ENCODE measurements at places on chromosomes 3 and 15.
A peak's percentile ranks its signal among the peaks of the same experiment; 100 is the strongest.

DNA sequence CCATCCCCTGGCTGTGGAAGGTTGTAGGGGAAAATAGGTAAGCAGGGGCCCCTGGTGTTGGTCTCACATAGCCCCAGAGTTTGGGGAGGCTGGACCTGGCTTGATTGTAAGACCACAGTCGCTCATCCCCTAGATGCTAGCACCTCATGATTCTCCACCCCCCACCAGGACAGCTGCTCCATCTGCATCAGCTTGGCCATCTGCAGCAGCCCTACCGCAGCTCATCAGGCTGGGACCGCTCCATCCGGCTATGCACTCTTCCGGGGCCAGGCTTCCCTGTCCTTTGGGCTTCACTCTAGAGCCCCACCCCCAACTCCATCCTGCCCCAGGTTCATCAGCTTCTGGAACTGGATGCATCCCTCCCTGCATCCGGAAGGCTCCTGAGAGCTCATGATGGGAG, 12.6 kb downstream of the SCN5A start:
- no peak for ATAC-seq

GRCh38 chr3:32392536-32393302, 1.1 kb downstream of the CMTM7 start:
- ATAC-seq = peak; percentile 12

DNA sequence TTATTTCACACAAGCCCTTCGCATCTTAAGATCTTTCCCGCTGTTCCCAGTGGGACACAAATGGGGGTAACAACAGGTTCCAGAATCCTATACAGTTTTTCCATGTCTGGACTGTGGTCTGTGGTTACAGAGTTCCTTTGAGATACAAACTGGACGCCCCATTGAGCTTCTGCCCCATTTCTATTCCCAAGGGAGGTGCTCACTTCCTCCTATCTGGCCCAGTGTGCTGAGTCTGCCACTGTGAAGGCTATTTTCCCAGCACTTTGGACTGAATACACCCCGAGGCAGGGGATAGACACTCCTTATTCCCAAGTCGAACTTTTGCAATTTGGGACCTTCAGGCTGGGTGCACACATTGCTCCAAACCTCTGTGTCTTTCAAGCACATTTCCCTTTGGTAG, 44.0 kb downstream of the MESD start:
- ATAC-seq = no peak

GRCh38 chr3:89802881-89803280, 695.5 kb downstream of the EPHA3 start:
- no peak for ATAC-seq

DNA sequence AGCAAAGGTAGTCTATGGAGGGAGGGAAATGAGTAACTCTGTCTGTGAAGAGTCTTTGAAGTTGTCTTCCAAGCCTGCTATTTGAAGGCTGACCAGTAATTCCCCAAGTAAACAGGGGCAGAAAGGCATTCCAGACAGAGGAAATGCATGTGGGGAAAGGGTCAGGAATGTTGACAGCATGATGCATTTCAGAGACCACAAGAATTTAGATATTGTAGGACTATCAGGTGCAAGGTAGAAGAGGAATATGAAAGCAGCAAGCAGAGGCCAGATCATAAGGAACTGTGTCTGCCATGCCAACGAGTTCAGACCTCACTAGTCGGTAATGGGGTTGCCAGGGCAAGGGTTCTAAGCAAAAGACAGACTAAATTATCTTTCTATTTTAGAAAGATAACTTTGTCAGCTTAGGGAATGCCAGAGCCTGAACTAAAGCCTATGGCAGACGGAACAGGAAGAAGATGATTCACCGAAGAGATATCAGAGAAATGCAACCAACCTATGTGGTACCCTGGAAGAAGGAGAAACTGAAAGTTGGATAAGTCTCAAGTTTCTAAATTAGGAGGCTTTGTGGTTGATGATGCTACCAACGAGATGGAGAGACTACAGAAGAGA, 327.0 kb upstream of the RORA start:
- ATAC-seq = no peak

GRCh38 chr15:31177951-31178350, 76.4 kb upstream of the TRPM1 start:
- no peak for ATAC-seq

DNA sequence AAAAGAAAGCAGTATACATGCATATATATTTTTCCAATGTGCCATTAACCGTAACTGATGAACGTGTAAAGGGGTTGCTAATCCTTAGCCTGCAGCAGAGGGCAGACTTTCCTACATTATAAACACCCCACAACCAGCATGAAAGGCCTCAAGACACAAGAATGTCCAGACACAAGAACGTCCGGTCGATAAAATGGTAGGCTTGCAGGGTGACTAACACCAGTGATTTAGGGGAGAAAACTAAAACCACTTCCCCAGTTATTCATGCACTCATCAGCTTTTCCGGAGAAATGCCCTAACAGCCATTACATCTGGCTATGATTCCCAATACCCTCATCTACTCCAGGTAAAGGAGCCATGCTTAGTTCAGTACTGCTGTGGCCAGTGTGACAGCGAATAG, 57.4 kb downstream of the LRTM1 start:
- no peak for ATAC-seq

DNA sequence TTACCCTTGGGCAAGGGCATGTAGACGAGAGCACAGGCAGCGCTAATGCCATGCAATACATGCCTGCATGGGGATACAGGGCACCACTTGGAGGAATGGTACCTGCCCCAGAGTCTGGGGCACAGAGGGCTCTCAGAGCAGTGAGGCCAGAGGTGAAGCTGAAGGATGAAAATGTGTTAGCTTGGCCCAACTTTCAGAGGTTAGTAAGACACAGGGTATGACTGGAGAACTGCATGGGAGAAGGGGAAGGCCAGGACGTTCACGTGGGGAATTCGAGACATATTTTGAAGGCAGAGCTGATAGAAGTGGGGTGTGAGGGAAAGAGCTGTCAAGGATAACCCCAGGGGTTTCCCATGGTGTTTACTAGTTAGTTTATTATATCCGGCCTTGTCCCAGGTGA, 19.6 kb downstream of the CSRNP1 start:
- no peak for ATAC-seq

DNA sequence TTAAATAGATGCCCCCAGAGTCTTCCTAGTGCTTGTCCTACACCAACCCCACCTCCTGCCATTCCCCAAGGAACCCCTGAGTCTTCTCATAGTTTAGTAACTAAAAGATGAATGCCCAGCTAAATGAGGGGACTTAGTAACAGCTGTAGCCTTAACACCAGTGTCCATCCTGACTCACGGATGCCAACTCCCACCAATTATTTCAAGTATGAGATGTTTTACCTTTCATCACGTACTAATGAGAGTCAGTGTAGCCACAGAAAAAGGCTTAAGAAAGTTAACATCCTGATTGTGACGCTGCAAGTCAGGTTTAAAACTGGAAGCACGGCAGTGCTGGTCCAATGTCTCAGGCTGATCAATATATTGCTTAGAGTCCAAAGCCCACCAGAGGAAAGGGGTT, 109.9 kb downstream of the FMN1 start:
- ATAC-seq = no peak

GRCh38 chr15:22902046-22902445, 63.6 kb downstream of the NIPA2 start:
- no peak for ATAC-seq

DNA sequence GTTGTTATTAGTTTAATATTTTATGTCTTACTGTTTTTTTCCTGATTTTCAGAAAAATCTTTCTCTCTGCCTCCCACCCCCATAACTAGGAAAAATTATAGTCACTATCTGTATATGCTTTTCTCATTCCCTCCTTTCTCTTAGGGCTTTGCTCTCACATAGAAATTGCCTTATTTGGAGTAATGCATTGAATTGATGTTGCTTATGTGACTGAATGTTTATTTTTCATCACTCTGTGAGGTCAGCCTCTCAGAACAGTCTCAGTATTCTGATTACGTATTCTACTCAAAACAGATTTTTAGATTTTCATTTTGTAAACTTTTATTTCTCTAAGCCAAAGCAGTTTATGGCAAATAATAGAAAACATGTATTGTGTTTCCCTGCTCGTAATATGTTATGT, 121.0 kb downstream of the SLMAP start:
- ATAC-seq = no peak

GRCh38 chr3:131053043-131053859, 26.6 kb downstream of the NEK11 start:
- no peak for ATAC-seq

- ATAC-seq = no peak
Observed at GRCh38 chr3:126309165-126309564, 48.0 kb downstream of the KLF15 start.

GRCh38 chr3:184919651-184920050, 107.7 kb downstream of the VPS8 start:
- no peak for ATAC-seq

DNA sequence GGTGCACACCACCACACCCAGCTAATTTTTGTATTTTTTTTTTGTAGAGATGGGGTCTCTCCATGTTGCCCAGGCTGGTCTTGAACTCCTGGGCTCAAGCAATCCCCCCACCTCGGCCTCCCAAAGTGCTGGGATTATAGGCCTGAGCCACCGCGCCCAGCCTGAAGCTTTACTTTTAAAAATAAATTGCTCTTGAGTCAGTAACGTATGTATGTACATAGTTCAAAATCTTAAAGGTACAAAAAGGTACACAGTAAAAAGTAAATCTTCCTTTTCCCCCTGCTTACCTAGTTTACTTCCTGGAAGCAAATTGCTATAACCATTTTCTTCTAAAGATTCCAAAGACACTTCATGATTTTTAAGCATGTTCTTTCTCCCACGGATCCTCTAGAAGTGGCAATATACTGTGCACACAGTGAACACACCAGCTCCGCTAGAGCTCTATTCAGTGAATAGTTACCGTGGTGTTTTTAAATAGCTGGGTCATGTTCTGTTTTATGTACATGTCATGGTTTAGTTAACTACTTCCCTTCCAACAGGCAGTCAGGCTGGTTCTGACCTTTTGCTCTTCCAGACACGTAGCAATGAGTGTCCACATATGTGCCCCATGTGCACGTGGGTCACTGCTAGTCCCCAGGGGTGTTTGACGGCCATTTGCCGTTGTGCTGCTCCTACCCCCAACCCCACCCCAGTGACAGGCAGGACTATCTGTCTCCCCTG, 82.1 kb downstream of the EEFSEC start:
- ATAC-seq = no peak

- no peak for ATAC-seq
Observed at GRCh38 chr3:40341671-40342070, 32.2 kb downstream of the EIF1B start.

DNA sequence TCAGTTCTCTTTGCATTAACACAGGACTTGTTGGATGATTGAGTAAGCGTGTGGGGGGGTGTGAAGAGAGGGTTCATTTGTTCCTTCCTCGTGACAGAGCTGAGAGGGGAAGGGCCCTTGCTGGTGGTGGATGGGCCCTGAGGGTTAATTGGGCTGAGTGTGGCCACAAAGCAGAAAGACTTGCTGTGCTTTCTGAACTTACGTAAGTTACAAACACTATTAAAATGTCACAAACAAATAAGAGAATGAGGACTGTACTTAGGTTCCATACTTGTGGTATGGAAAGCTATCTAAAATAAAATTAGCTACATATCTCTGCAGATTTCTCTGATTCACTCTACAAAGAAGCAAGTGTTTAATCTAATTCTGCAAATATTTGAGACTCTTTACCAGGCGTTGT, 231.3 kb downstream of the LPP start:
- ATAC-seq = no peak

GRCh38 chr15:81814882-81815455, 230.8 kb downstream of the MEX3B start:
- no peak for ATAC-seq

- no peak for ATAC-seq
Observed at GRCh38 chr15:66873856-66874255, 171.8 kb downstream of the SMAD6 start.

DNA sequence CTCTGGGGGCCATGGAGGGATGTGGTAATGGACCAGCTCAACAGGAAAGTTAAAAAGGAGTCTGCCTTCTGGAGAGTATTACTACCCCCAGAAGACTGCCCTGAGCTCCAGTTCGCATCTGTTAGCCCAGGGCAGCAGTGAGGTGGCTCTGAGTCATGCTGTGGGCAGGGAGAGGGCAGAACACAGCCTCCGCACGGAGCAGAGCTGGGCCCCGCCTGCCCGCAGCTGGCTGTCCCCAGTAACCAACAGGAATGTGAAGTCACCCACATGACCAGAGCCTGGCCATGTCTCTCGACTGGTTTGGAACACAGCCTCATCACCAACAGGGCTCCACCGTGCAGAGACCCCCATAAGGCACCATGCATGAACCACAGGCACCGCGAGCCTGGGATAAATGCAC, 62.1 kb downstream of the CYFIP1 start:
- no peak for ATAC-seq

- ATAC-seq = peak; percentile 82
Observed at GRCh38 chr3:134239538-134239937, 11.1 kb downstream of the RYK start.

- ATAC-seq = peak; percentile 41
Observed at GRCh38 chr3:59772416-59773408, 722.9 kb upstream of the CFAP20DC start.

DNA sequence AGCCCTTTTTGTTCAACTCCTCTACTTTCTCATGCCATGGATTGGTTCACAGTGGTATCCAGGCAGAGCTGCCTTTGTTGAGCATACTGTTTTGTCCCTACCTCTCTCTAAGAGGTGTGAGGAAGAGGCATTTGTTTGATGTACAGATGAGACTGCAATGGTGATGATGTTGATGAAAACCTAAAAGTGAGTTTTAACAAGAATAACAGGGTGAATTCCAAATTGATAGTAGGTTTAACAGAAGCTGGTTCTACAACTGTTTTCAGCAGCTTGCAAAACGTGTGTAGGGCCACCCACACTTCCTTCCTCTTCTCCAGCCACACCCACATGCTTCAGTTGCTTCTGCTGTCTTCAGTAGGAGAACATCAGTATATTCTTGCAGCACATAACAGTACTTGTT, 10.2 kb downstream of the SNRK start:
- ATAC-seq = peak; percentile 86

- no peak for ATAC-seq
Observed at GRCh38 chr3:42088803-42089530, 2.2 kb upstream of the TRAK1 start.

DNA sequence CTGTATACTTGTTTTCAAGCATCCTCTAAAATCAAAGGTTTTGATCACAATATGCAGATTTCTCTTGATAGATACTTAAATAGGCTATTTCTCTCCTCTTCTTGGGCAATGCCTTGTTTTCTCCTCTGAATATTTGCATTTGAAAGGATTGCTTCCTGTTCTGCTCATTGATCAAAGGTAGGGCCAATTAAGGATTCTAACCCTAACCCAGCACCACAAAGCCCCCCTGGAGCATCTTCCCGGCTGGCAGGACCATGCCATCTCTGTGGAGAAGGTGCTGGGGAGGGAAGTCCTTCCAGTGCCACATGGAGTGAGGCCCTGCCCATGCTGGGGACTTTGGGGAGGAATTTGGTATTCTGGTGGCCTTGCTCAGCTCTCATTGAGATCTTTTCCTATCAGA, 11.3 kb upstream of the NIPA2 start:
- no peak for ATAC-seq
